ENCODE measurements at places on chromosomes 5 and 9.

GRCh38 chr5:171310212-171310818 lies 1.3 kb downstream of the TLX3 start:
- no peaks in the 10 kb centered on the region for H3K36me3 ChIP-seq
- H3K27ac ChIP-seq, result no peak overlapping the region
- peaks cover 38% of the 10 kb centered on the region for H3K4me1 ChIP-seq
- no peak overlapping the region for H3K4me3 ChIP-seq
- no peak for DNase-seq

GRCh38 chr9:34375901-34376595 lies 650 bp downstream of the MYORG start:
- peak overlapping the region; percentile 36 for H3K27ac ChIP-seq
- peak; percentile 34 for DNase-seq
- peaks cover 42% of the 10 kb centered on the region for H3K4me1 ChIP-seq
- no peaks in the 10 kb centered on the region for H3K27me3 ChIP-seq

- peaks cover 15% of the 10 kb centered on the region for H3K27me3 ChIP-seq
- H3K27ac ChIP-seq, result no peak overlapping the region
- no peak for DNase-seq
- H3K4me1 ChIP-seq, result peaks cover 7% of the 10 kb centered on the region
These were observed 66.9 kb upstream of the DNAH5 start for GRCh38 chr5:14011089-14012020.

GRCh38 chr5:164352695-164353094 lies 847.3 kb downstream of the MAT2B start:
- no peak overlapping the region for H3K4me3 ChIP-seq
- DNase-seq, result no peak
- no peaks in the 10 kb centered on the region for H3K27me3 ChIP-seq

DNA sequence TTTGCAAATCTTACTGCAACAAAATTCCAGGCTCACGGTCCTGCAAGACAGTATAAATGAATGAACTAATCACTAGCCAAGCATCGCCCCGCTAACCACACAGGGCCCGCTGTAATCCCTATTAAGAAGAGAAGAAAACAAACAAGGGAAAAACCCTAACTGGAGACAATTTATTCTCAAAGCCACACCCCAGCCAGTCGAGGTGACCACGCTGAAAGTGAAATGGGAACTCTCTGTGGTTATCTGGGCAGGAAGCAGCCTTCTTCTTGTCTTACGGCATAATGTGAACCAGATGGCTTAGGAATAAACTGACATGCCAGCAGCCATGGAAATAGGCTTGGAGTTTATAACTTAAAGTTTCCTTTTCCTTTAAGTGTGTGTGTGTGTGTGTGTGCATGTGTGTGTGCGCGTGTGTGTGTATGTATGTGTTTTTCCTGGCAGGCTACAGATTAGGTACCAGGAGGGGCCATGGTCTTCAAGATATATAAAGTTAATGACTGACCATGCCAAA lies 120.2 kb downstream of the SEMA6A start:
- no peaks in the 10 kb centered on the region for H3K4me1 ChIP-seq
- no peaks in the 10 kb centered on the region for H3K36me3 ChIP-seq
- H3K27ac ChIP-seq, result no peak overlapping the region

GRCh38 chr9:88266416-88266815 lies 121.8 kb upstream of the SPIN1 start:
- no peak overlapping the region for H3K4me3 ChIP-seq
- no peak for DNase-seq
- H3K36me3 ChIP-seq, result no peaks in the 10 kb centered on the region
- H3K27ac ChIP-seq, result no peak overlapping the region
- no peaks in the 10 kb centered on the region for H3K27me3 ChIP-seq

- no peaks in the 10 kb centered on the region for H3K4me1 ChIP-seq
- H3K4me3 ChIP-seq, result no peak overlapping the region
- no peak for DNase-seq
- H3K27ac ChIP-seq, result no peak overlapping the region
- H3K36me3 ChIP-seq, result no peaks in the 10 kb centered on the region
- H3K27me3 ChIP-seq, result no peaks in the 10 kb centered on the region
These were observed 286.7 kb upstream of the KLF9 start for GRCh38 chr9:70701163-70701562.

- H3K27me3 ChIP-seq, result no peaks in the 10 kb centered on the region
- H3K4me3 ChIP-seq, result no peak overlapping the region
- no peak overlapping the region for H3K27ac ChIP-seq
- H3K4me1 ChIP-seq, result no peaks in the 10 kb centered on the region
These were observed 128.7 kb downstream of the PALM2AKAP2 start for GRCh38 chr9:109908459-109909390.

- H3K4me1 ChIP-seq, result no peaks in the 10 kb centered on the region
- H3K27ac ChIP-seq, result no peak overlapping the region
- H3K27me3 ChIP-seq, result no peaks in the 10 kb centered on the region
- no peak overlapping the region for H3K4me3 ChIP-seq
These were observed 117.0 kb downstream of the DCP2 start for GRCh38 chr5:113093558-113093957.

GRCh38 chr5:57665146-57665936 lies 182.7 kb upstream of the ACTBL2 start:
- H3K4me1 ChIP-seq, result no peaks in the 10 kb centered on the region
- no peak for DNase-seq
- H3K27ac ChIP-seq, result no peak overlapping the region
- H3K4me3 ChIP-seq, result no peak overlapping the region
- H3K36me3 ChIP-seq, result no peaks in the 10 kb centered on the region

GRCh38 chr9:99143655-99144054 lies 38.7 kb downstream of the TGFBR1 start:
- no peaks in the 10 kb centered on the region for H3K4me1 ChIP-seq
- H3K4me3 ChIP-seq, result no peak overlapping the region
- no peak for DNase-seq
- H3K27ac ChIP-seq, result no peak overlapping the region
- H3K36me3 ChIP-seq, result peaks cover 87% of the 10 kb centered on the region
- no peaks in the 10 kb centered on the region for H3K27me3 ChIP-seq

DNA sequence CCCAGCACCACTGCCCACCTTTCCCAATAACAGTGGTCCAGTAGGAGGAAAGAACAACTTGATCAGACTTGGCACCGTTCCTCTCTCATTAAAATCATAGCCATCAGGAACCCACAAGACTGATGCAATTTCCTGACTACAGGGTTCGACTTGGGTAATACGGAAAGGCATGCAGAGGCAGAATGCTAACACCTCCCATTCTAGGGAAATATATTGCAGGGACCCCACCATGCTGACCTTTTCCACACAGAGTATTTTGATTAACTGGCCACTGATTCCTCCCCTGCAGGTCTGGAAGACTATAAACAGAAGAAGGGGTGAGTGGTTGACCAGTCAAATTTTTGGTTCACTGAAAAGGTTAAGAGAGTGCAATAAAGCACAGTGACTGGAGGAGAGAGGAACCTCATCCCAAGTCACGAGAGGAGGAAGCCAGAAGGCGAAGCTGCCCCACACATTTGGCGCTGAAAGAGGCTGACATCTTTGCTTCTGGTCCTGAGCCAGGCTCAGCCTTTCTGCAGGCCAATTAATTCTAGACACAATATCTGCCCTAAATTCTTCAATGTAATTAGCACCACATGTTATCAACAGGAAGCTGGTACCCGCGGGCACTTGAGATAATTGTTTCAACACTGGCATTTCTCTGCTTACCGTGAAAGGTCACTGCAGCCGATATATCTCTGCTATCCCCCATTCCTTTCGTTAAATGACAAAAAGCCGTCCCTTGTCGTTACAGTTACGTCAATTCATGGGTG lies 64.7 kb upstream of the SPOCK1 start:
- H3K27me3 ChIP-seq, result peaks cover 4% of the 10 kb centered on the region
- H3K27ac ChIP-seq, result no peak overlapping the region
- peaks cover 3% of the 10 kb centered on the region for H3K4me1 ChIP-seq

- H3K27me3 ChIP-seq, result no peaks in the 10 kb centered on the region
- no peaks in the 10 kb centered on the region for H3K36me3 ChIP-seq
- H3K4me1 ChIP-seq, result no peaks in the 10 kb centered on the region
- H3K4me3 ChIP-seq, result no peak overlapping the region
- H3K27ac ChIP-seq, result no peak overlapping the region
These were observed 417.4 kb downstream of the GABRG2 start for GRCh38 chr5:162484986-162485385.

- no peaks in the 10 kb centered on the region for H3K27me3 ChIP-seq
- no peak overlapping the region for H3K4me3 ChIP-seq
- DNase-seq, result no peak
- no peaks in the 10 kb centered on the region for H3K4me1 ChIP-seq
- H3K36me3 ChIP-seq, result no peaks in the 10 kb centered on the region
These were observed 131.6 kb downstream of the EBF1 start for GRCh38 chr5:158968150-158968549.

GRCh38 chr9:129174724-129175514 lies 3.1 kb downstream of the IER5L start:
- H3K4me1 ChIP-seq, result peaks cover 47% of the 10 kb centered on the region
- peak; percentile 52 for DNase-seq
- H3K36me3 ChIP-seq, result no peaks in the 10 kb centered on the region
- peaks cover 8% of the 10 kb centered on the region for H3K27me3 ChIP-seq
- H3K4me3 ChIP-seq, result peak overlapping the region; percentile 75
- no peak overlapping the region for H3K27ac ChIP-seq

DNA sequence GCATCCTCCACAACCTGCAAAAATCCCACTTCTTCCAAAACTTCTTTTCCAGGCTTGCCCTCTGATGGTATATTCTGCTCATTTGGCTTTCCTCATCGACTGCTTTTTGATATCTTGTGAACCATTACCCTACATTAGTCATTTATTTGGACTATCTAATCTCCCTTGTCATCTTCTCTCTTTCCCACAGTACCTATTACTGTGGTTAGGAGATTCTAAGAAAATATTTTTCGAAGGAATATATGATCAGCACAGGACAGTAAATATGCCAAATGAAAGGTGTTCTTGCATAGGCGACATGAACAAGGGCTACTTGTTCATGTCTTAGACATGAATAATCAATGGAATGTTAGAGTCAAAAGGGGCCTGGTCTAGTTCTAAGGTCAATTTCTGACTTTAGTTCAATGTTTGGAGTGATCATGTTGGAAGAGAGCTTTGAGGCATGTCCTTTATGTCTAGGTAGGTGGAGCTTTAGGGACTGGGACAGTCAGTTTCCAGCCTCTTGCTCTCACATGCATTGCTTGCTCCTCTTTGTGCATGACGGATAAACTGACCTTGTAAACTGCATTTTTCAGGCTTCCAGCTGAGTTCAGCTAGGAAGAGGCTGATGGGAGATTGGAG lies 243.4 kb upstream of the RPS23 start:
- H3K4me3 ChIP-seq, result no peak overlapping the region
- no peaks in the 10 kb centered on the region for H3K4me1 ChIP-seq
- no peaks in the 10 kb centered on the region for H3K36me3 ChIP-seq
- no peaks in the 10 kb centered on the region for H3K27me3 ChIP-seq
- no peak overlapping the region for H3K27ac ChIP-seq
- DNase-seq, result no peak

- DNase-seq, result no peak
- no peaks in the 10 kb centered on the region for H3K36me3 ChIP-seq
- H3K27me3 ChIP-seq, result no peaks in the 10 kb centered on the region
These were observed 26.8 kb downstream of the ACTBL2 start for GRCh38 chr5:57455511-57456455.

- no peak for DNase-seq
- peaks cover 81% of the 10 kb centered on the region for H3K36me3 ChIP-seq
- H3K4me3 ChIP-seq, result no peak overlapping the region
- H3K4me1 ChIP-seq, result no peaks in the 10 kb centered on the region
- no peaks in the 10 kb centered on the region for H3K27me3 ChIP-seq
- H3K27ac ChIP-seq, result no peak overlapping the region
These were observed 57.3 kb downstream of the RIGI start for GRCh38 chr9:32468740-32469139.

- no peaks in the 10 kb centered on the region for H3K4me1 ChIP-seq
- H3K36me3 ChIP-seq, result no peaks in the 10 kb centered on the region
- no peaks in the 10 kb centered on the region for H3K27me3 ChIP-seq
- no peak overlapping the region for H3K4me3 ChIP-seq
- no peak overlapping the region for H3K27ac ChIP-seq
- DNase-seq, result no peak
These were observed 80.7 kb downstream of the FSTL4 start for GRCh38 chr5:133531594-133531993.

- H3K36me3 ChIP-seq, result no peaks in the 10 kb centered on the region
- H3K4me3 ChIP-seq, result no peak overlapping the region
- H3K4me1 ChIP-seq, result no peaks in the 10 kb centered on the region
These were observed 91.4 kb downstream of the ANXA1 start for GRCh38 chr9:73243078-73243477.

- no peak for DNase-seq
- no peaks in the 10 kb centered on the region for H3K27me3 ChIP-seq
- H3K36me3 ChIP-seq, result peaks cover 18% of the 10 kb centered on the region
- H3K4me1 ChIP-seq, result peaks cover 19% of the 10 kb centered on the region
These were observed 36.0 kb downstream of the UBE2D2 start for GRCh38 chr5:139597134-139597533.

DNA sequence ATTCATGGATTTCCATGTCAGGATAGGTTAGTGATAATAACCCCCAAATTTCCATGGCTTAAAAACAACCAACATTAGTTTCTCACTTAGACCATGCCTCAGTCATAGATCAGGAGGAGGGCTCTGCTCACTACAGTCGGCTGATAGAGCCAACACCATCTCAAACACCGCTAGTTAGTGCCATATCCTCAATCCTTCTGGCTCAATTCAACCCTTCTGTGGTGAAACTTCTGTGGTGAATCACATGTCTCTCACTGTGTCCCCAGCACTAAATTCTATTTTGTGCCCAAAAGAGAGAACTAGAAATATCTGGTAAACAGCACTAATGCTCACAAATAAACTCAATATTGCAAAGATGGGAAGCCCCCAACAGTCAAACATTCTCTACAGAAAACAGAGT lies 21.1 kb downstream of the ECPAS start:
- H3K27ac ChIP-seq, result no peak overlapping the region
- no peaks in the 10 kb centered on the region for H3K36me3 ChIP-seq
- no peaks in the 10 kb centered on the region for H3K4me1 ChIP-seq
- H3K4me3 ChIP-seq, result no peak overlapping the region

DNA sequence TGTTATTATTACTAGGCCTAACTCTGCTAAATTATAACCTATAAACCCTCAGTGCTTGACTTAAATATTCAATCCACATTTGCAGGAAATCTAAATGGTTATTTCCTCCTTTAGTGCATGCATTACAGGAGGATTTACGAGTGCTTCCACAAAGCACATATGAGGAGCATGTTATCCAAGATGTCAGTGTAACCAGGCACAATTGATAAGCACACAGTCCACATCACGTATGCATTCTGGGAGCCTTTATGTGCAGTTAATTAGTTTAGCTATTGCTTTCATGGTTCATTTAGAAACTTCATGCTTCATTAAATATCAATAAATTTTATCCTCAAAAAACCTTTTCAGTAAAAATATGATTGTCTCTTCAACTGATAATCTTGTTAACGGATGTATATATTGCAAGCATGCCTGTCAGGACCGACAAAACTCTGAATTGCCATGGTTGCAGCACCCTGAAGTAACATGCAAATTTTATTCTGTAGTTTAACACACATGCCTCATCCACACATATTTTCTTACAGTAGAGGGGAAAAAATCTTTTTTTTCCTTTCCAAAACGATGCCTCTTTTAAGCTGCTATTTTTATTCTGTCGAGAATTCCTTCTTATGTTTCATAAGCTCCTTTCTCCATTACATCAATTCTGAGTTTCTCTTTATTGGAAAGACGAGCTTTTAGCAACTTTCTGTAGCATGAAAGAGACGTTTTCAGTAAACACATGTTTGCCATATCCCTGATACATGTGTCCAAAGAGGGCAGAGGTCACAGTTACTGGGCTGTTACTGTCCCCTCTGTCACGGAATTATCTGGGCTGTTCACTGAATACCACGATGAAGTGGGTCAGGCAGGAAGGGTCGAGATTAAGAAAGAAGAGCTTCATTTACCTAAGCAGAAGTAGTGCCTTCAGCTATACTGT lies 142.0 kb downstream of the GLIS3 start:
- H3K36me3 ChIP-seq, result no peaks in the 10 kb centered on the region
- no peak for DNase-seq
- H3K4me1 ChIP-seq, result no peaks in the 10 kb centered on the region
- H3K27me3 ChIP-seq, result no peaks in the 10 kb centered on the region
- no peak overlapping the region for H3K4me3 ChIP-seq

All from CD4-positive, alpha-beta T cell (primary cell).